ENCODE measurements at places on chromosomes 4 and X. TPM values are rescaled to one million over a fixed set of nuclear protein-coding genes. Genes with fewer than 3 reads are reported as not detected.

Gene CYSLTR1
- total RNA-seq: 0.43 TPM

Gene RBM47
- total RNA-seq: 126 TPM

Gene TRIM61
- not detected for total RNA-seq

Gene FBXL5
- total RNA-seq: 80.9 TPM

Gene ZNF41
- 5.3 TPM for total RNA-seq

Gene SLC4A4
- 14.2 TPM for total RNA-seq

Gene MAGEA2B
- total RNA-seq: not detected

Gene MTMR8
- 1.9 TPM for total RNA-seq

Gene TEX11
- total RNA-seq: not detected

Gene XAGE2
- total RNA-seq: 0.77 TPM

Gene SATL1
- total RNA-seq: 0.17 TPM

Gene P2RY8
- not detected for total RNA-seq

Gene NUDT6
- total RNA-seq: 5.3 TPM

Gene SERPINA7
- 43.1 TPM for total RNA-seq

Gene NALF2
- total RNA-seq: 0.16 TPM

Gene IL1RAPL1
- 3.9 TPM for total RNA-seq

Gene CHRDL1
- 1.6 TPM for total RNA-seq

Gene AREG
- 116 TPM for total RNA-seq

Gene HELT
- total RNA-seq: not detected

Gene XAGE1A
- total RNA-seq: not detected

Gene PTCHD1
- 7.7 TPM for total RNA-seq

Gene ACE2
- 47.8 TPM for total RNA-seq

Gene SLC6A14
- 0.72 TPM for total RNA-seq

Gene TLL1
- total RNA-seq: 1.4 TPM

Gene CFAP99
- total RNA-seq: not detected

Gene IL3RA
- 1.6 TPM for total RNA-seq

Gene ADH1B
- 8.2 TPM for total RNA-seq

Gene ENPP6
- 0.03 TPM for total RNA-seq

Gene HTN1
- total RNA-seq: not detected

Gene GAGE13
- total RNA-seq: not detected

Gene F8
- total RNA-seq: 1.4 TPM

Gene CTAG2
- total RNA-seq: not detected

Gene F11
- 19.4 TPM for total RNA-seq

Gene TNIP3
- not detected for total RNA-seq

Gene HERC5
- 2.8 TPM for total RNA-seq

Gene STAP1
- total RNA-seq: not detected

Gene GRPR
- total RNA-seq: 6.1 TPM

Gene EVC
- 8.6 TPM for total RNA-seq

Gene EXOC1L
- total RNA-seq: not detected

Gene DCK
- total RNA-seq: 18.4 TPM

Gene MAGEB2
- total RNA-seq: not detected

Gene SAT1
- 1,822 TPM for total RNA-seq

Gene ATOH1
- 0.37 TPM for total RNA-seq

Gene FAT1
- 156 TPM for total RNA-seq

Gene SUPT20HL2
- total RNA-seq: not detected

Gene GLOD5
- total RNA-seq: not detected

Gene FAM149A
- 6.7 TPM for total RNA-seq

Gene VEGFD
- total RNA-seq: 0.76 TPM

Gene CLDN22
- not detected for total RNA-seq

Gene TIGD2
- total RNA-seq: 15.7 TPM

Gene F9
- 13.0 TPM for total RNA-seq

Gene TCEAL2
- total RNA-seq: 3.9 TPM

Gene ARR3
- total RNA-seq: not detected

Gene LRIT3
- total RNA-seq: 0.13 TPM
